ENCODE measurements at places on chromosomes 7 and 10.

- no peak for DNase-seq
These were observed 47.1 kb downstream of the MYOF start for GRCh38 chr10:93434991-93435491.

DNA sequence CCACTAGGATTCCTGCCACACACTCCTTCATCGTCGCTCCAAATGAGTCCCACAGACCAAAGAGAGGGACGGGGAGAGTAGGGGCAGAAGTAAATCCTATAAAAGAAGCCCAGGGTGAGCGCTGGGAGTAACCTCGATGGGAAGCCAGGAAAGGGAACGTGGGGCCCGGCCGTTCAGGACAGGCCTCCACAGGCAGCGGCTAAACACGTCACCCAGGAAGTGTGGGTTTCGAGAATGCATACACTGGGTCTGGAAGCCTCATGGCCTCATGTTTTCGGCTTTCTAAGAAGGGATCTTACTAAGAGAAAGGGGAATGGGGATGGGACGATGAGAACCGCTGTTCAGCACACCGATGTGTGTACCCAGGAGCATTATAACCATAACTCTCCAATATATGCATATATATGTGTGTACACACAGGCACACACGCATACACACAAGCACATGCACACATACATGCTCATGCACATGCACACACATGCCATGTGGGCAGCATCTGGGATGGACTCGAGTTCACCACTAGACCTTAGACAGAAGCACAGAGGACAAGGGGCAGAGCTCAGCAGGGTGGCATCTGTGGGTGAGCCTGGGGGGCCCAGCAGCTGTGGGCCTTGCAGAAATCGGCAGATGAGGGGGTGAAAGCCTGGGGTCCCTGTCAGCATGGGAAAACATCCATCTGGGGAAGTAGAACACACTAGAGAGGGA is 14.8 kb upstream of the CNPY1 start:
- DNase-seq = no peak

GRCh38 chr7:3649678-3650440 is 348.8 kb downstream of the SDK1 start:
- no peak for DNase-seq

- no peak for DNase-seq
These were observed 13.0 kb downstream of the RRP12 start for GRCh38 chr10:97388152-97388551.

DNA sequence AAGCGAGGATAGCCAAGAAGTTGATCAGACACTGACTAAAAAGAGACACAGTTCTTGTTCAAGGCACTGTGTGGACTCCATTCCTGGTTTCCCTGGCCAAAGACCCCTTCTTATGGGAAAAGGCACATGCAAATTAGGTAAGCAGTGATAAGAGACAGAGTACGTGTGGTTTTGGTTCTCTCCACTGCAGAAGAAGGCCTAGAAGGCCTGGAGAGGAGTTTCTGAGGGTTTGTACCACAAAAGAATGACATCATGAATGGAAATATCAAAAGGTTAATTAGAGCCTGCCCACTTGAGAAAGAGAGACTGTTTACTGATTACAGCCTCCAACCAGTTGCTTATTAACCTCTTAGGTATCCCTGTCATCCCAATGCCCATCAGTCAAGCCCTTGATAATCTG is 137.5 kb downstream of the ZNF365 start:
- DNase-seq = no peak

GRCh38 chr7:138079137-138079536 is 2.9 kb downstream of the AKR1D1 start:
- no peak for DNase-seq

- no peak for DNase-seq
These were observed 29.4 kb upstream of the TRIM8 start for GRCh38 chr10:102614888-102615287.

GRCh38 chr7:57404967-57405421 is 45.0 kb upstream of the ZNF716 start:
- DNase-seq = no peak

- DNase-seq = no peak
These were observed 84.1 kb downstream of the PTPRE start for GRCh38 chr10:127990846-127991542.
